ENCODE measurements at places on chromosomes 1 and 21.

DNA sequence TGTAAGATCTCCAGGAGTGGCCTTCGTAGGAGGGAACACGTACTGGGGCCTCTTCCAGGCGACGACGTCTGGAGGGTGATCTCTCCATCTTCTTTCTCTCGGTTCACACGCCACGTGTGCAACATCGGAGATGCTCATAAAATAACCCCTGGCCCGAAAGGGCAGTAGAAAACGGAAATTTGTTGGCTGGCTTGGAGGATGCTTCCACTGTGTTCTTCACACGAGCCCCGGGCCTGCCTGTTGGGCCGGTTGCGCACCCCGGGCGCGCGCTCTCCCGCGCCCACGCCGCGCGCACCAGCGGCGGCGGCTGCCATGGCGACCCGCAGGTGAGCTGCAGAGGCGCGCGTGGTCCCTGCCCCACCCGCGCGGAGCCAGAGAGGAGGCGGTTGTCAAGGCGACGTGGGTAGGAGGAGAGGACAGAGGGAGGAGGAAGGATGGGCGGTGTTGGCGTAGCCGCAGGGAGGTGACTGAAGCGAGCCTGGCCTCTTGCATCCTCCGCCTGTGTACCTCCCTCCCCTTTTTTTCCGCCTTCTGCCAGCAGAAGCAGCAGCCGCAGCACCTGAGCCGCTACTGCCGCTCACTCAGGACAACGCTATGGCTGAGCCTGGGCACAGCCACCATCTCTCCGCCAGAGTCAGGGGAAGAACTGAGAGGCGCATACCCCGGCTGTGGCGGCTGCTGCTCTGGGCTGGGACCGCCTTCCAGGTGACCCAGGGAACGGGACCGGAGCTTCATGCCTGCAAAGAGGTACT, at the start of gene ELAPOR1:
TSS of gene ELAPOR1 (plus strand) at position 526 of the 752 bp plus-strand sequence. CDS start at position 595, 69 bp downstream.
- peak; percentile 81 for DNase-seq

DNA sequence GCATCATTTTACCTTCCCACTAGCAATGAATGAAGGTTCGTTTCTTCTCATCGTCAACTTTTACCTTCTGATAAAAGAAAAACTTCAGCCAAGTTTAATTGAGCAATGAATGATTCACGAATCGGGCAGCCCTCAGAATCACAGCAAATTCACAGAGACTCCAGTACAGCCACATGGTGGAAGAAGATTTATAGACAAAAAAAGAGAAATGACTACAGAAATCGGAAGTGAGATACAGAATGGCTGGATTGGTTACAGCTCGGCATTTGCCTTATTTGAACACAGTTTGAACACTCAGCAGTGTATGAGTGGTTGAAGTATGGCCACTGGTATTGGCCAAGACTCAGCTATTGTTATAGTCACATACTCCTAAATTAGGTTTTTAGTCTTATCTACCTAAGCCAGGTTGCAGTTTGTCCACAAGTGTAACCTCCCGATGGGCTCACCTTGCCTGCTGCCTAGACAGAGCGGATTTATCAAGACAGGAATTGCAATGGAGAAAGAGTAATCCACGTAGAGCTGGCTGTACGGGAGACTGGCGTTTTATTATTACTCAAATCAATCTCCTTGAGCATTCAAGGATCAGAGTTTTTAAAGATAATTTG, 15.3 kb downstream of the AK4 start:
- DNase-seq: no peak

DNA sequence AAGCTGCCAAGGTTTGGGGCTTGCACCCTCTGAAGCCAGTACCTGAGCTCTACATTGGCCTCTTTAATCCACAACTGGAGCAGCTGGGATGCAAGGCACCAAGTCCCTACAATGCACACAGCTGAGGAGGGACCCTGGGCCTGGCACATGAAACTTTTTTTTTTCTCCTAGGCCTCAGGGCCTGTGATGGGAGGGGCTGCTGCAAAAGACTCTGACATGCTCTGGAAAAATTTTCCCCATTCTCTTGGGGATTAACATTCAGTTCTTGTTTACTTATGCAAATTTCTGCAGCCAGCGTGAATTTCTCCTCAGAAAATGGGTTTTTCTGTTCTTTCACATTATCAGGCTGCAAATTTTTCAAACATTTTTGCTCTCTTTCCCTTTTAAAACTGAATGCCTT, 1072.2 kb downstream of the BRINP3 start:
- DNase-seq: no peak

DNA sequence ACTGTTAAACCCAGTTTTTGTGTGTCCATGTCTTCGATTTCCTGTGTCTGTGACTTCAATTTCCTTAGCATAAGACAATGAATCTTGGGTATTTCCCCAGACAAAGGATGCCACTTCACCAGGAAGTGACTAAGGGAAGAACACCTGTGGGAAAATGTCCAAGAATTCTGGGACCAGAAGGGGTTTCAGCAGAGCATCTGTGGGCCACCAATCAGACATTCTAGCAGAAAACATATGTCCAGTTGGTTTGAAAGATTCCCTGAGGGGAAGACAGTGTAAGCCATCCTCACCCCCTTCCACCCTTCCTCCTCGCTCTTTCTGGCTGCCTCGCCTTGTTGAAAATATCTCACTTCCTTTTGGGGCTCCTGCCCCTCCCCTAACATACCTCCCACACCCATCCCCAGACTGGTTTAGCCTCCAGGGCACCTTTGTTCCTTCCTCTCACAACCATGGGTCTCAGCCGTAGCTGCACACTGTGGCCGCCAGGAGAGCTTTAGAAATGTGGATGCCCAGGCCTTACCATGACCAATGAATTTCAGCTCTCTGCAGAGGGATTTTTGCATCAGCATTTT, 25.5 kb upstream of the IFNAR1 start:
- peak; percentile 33 for DNase-seq

- no peak for DNase-seq
Observed at GRCh38 chr21:46509741-46510502, 51.2 kb downstream of the DIP2A start.

GRCh38 chr1:107941123-107941522, 23.9 kb downstream of the VAV3 start:
- DNase-seq: no peak

DNA sequence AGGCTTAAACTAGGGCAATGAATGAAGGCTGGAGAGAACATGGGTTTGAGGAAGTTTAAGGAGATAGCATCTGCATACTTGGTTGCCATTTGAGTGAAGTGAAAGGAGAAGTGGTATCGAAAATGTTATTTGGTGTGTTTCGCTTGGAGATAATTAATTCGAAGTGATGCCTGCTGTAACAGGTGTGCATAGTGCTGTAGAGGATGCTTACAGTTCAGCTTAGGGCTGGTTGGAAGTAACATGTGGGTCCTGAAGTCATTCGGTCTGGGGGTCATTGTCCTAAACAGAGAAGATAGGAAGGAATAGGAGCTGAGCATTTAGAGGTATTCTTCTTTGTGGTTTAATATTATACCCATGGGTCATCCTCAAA, 301 bp upstream of the NUDT17 start:
- no peak for DNase-seq

- peak; percentile 48 for DNase-seq
Observed at GRCh38 chr1:203172184-203173010, 3.2 kb downstream of the MYBPH start.

GRCh38 chr21:17813353-17813752, 5.8 kb downstream of the C21orf91 start:
- no peak for DNase-seq

DNA sequence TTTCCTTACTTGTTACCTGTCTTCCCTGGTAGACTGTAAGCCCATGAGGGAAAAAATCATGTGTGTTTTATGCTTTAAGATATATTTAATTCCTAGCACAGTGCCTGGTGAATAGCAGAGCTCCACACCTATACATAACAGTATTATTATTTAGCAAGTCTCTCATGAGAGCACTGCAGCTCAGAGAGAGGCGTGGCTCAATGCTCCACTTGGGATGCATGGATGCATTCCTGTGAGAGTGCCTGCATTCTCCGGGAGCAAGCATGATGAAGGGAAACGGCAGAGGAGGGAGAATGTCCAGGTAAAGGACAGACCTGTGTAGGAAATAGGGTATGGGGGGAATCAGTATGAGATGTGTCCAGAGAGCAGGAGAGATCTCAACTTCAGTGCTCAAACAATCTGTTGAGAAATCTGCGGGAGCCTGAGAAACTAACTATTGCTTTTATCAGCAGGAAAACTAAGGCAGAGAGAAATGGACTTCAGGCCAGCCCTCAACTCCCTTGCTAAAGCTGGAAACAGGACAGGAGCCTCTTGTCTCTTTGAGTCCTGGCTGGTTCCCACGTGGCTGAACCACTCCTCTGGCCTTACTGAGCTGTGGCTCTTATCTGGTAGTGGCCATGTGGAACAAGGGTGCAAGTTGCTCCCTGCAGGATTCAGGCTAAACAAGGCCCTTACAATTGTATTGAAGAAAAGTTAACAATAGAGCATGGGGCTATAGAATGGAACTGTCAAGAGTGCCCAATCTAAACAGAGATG, 113.1 kb downstream of the KCNN3 start:
- no peak for DNase-seq

- DNase-seq: no peak
Observed at GRCh38 chr1:90773812-90774211, 56.7 kb upstream of the BARHL2 start.

DNA sequence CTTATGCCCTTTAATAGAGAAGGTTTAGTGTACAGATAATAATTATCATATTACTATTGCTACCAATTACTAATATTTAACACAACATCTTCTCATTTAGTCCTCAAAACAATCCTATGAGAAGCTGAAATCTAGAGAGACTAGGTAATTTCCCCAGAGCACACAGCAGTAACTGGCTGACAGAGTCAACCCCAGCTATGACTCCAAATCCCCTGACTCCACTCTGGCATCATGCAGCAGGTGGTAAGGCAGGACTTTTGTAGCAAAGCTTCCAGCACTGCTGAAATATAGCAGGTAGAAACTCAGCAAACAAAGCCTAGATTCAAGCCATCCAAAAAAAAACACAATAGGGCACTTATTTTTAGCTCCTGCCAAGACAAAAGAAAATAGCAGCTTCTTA, 79.3 kb upstream of the RGS2 start:
- DNase-seq: no peak

GRCh38 chr1:152047413-152047729, 10.6 kb upstream of the S100A11 start:
- DNase-seq: no peak

GRCh38 chr1:1418464-1419362, 2.4 kb downstream of the ANKRD65 start:
- DNase-seq: no peak

GRCh38 chr1:223847781-223848345, 2.1 kb upstream of the TP53BP2 start:
- DNase-seq: no peak

- DNase-seq: no peak
Observed at GRCh38 chr1:53369034-53369750, 41.3 kb upstream of the LRP8 start.

DNA sequence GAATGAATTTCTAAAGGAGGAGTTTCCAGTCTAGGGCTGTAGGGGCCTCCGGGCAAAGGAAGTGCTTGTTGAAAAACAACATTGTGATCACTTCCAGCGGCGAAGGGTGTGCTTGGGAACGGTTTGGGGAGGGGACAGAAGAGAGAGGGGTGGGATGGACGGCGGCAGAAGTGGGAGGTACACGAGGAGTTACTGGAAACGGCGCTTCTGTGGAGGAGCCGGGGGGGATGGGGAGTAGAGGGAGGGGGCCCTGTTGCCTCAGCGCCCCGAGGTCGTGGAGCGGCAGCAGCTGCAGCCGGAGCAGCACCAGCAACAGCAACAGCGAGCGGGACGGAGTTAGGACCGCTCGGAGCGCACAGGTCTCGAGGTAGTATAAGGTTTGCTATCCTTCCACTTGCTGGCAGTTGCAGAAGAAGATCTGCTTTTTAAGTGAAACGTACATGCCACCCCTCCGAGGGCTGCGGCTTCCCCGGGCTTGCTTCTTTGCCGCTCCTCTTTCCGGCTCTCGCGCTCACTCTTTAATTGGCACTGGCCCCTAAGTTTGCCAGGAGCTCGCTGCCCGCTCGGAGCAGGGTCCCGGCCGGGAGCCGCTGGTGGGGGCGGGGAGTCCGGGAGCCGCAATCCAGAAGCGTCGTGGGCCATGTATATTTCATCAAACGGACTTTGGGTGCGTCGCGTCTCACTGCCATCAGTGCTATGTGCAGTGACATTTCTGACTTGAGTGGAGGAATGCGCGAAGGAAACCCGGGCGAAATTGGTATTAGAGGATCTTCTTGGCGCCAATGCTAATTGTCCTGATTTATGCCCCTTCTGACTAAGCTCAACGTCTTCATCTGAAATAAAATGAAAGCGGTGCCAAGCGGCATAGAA, 771 bp upstream of the NTNG1 start:
- DNase-seq: no peak

- DNase-seq: no peak
Observed at GRCh38 chr1:14826172-14826636, 227.7 kb downstream of the KAZN start.

DNA sequence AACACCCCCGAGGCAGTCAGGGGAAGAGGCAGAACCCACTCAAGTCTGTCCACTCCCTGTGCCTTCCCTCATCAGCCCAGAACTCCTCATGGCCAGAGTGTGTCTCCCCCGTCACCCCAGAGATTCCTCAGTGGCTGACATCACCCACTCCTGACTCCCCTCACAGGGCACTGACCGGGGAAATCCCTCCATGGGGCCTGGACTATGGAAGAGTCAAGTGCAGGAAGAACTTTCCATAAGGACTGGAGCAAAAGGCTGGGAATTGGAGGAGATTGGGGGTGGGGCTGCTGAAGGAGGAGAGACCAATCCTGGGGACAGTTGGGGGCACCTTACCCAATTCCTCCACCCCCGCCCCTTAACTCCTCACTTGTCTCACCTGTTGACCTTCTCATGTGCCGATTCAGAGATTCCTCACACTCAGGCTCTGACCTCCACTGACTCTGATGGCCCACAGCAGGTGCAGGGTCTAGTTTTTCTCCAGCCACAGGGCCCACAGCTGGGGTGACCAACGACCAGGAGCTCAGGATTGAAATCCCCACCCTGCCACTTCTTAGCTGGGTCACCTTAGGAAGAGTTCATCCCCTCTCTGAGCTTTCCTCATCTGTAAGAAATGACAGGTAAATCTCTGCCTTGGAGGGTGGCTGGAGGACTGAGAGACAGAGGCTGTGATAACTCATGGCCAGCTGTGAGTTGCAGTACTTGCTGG, 481 bp upstream of the EXTL1 start:
- DNase-seq: no peak

DNA sequence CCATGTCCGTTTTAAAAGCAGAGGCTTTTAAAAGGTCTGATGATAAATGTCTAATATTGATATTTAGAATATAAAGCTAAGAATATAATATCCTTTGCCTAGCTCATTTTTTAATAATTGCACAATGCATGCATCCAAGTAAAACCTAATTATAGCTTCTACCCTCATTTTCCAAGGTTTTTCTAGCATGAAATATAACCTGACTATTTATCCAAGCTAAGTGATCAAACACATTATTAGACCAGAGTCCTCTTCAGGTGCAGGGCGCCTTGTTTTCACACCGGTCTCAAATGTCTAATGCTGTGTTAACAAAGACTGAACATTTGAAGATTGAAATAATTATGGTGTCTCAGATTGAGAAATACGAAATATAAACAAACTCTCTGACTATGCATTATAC, 648.9 kb upstream of the CXADR start:
- DNase-seq: no peak

DNA sequence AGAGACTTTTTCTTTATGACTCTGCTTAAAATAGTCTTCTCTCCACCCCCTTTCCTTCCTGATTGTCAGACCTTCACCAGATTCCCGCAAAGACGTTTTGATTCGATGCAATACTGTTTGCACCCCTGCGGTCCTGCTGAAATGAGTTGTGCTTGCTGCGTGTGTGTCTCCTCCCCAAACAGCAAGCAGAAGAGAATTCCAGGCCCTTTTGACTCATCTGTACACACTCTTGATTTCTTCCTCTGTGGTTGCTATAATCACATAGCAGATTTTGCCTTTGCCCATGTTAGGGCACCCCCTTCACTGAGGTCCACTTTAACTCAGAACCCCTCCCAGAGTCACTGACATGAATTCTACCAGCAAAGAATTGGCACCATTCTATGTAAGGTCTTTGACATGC, 136.5 kb downstream of the ZZZ3 start:
- no peak for DNase-seq

Measured in stimulated activated CD4-positive, alpha-beta T cell treated with anti-CD3 and anti-CD28 coated beads, TNF-alpha, amount 100 ng/mL, for 24 hours (primary cell).